Adrenal gland (tissue), 19 donors: ENCODE measurements at places on chromosomes 1 and 21.
A peak's percentile ranks its signal among the peaks of the same experiment; 100 is the strongest.

DNA sequence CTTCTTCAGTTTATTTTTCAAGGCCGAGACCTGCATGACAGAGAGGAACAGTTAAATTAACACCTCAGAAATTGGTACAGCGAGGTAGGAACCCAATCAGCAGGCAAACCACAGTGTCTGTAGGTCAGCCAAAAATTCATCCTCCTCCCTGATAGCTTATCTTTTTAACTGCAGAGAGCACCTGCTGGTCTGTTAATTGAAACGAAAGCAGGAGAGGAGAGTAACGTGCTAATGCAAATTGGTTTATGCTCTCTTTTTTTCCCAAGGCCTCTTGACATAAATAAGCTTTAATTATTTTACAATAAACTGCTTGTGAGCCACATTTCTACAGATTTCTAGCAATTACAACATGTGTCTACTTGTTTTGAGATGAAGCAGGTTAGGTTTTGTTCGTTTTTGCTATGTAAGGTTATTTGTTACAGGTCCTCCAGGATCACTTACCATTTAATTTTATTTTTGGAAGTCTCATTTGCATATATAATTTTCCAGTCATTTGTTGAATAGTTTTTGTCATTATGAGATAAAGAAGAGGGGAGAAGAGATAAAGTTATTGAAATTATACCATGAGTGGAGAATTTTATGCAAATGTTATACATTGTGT lies 179.9 kb downstream of the DENND1B start:
- DNase-seq, result no peak

DNA sequence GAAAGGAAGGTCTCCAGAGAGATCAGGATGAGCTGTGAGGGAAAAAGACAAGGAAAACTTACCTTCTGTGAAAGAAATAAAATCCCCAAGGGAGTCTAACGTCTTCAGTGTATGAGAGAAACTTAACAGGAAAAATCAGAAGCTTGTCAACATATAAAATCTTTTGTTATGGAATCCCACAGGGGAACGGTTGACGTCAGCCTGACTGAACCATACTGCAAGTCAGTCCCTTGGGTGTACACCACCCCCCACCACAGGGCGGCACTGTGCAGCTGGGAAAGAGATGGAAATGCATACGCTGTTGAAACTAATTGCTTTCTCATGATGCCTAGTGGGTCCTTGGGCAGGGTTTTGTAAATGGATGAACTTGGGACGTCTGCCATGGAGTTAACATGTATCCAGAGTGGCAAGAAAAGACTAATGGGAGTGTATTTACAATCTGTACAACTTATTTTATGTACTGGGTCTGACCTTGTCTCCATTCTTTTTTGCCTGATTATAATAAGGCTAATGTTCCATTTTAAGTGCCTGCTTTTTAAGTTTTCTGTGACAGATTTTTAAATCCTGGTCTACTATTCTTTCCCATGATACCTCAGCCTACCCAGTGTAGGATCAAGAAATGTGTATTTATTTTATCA lies 22.7 kb downstream of the UTP25 start:
- DNase-seq, result peak; percentile 72

DNA sequence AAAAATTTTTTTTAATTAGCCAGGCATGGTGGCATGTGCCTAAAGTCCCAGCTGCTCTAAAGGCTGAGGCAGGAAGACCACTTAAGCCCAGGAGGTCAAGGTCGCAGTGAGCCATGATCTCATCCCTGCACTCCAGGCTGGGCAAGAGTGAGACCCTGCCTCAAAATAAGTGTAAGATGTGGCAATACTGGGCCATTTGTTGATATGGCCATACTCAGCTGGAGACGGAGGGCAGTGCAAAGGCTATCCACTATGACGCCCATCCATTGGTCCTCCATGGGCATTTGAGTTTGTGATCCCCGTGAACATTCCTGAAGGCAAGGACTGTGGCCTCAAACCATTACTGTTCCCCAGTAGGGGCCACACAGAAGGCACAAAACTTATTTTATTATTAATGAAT lies 1.5 kb downstream of the CASP9 start:
- peak; percentile 32 for DNase-seq

- DNase-seq, result no peak
Measured at GRCh38 chr1:120133228-120133927, 42.9 kb downstream of the SEC22B start.
